ENCODE measurements at places on chromosomes 4 and X.
A peak's percentile ranks its signal among the peaks of the same experiment; 100 is the strongest.

- no peak for DNase-seq
These were observed 12.1 kb upstream of the ARAP2 start for GRCh38 chr4:36256398-36256891.

GRCh38 chrX:6012357-6012756 lies 216.3 kb downstream of the NLGN4X start:
- DNase-seq, result no peak

GRCh38 chr4:95887551-95887950 lies 47.7 kb downstream of the PDHA2 start:
- DNase-seq, result no peak

- DNase-seq, result no peak
These were observed 45.3 kb upstream of the PGRMC1 start for GRCh38 chrX:119190831-119191230.

DNA sequence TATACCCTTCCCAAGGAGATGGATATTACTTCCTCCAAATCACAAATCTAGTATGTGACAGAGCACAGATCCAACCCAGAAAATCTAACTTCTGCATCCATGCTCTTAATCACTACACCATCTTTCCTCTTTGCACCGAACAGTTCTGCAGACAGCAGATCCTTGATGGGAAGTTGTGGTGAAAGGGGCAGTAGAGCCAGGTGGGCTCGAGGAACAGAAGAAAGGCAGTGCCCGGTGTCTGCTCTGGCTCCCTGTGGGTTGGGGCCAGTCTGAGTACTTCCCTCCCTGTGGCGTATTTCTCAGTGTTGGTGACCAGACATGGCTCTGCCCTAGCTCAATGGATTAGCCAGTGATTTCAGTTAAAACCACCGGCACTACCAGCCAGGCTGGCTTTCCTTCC lies 15.3 kb downstream of the HOPX start:
- DNase-seq, result no peak

DNA sequence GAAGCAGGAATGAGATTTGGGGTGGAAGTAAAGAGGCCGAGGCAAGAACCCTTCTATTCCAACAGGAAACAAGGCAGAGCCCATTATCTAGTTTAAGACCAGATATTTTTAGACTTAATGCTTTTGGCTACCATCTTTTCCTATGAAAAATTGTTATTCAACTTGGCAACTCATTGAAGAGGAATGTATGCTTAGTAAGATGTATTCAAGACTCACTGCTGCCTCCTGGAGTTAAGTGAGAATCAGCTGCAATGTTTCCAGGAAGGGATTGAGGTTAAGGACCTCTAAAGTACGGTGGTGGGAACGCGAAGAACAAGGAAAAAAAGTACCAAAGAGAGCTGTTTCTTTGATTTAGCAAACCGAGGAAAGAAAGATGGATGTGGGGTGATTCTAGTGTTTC lies 89.1 kb downstream of the RAPGEF2 start:
- DNase-seq, result peak; percentile 68

DNA sequence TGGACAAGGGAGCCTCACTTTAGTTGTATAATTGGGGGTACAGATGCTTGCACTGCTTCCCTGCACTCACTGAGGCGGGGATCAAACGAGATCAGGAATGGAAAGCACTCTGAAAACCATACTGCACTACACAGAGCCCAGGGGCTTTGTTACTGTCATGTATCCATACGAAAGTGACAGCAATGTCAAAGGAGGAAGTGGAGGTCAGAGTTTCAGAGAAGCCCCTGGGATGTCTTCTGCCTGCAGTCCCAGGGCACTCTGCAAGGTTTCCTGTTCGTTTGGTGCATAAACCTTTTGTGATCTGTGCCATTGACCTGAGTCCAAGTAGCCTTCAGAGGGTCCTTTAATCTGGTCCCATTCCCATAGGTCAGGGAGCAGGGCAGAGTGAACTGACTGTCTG lies 31.2 kb downstream of the RNF175 start:
- no peak for DNase-seq

GRCh38 chr4:159360549-159360948 lies 257.7 kb downstream of the RAPGEF2 start:
- peak; percentile 79 for DNase-seq

DNA sequence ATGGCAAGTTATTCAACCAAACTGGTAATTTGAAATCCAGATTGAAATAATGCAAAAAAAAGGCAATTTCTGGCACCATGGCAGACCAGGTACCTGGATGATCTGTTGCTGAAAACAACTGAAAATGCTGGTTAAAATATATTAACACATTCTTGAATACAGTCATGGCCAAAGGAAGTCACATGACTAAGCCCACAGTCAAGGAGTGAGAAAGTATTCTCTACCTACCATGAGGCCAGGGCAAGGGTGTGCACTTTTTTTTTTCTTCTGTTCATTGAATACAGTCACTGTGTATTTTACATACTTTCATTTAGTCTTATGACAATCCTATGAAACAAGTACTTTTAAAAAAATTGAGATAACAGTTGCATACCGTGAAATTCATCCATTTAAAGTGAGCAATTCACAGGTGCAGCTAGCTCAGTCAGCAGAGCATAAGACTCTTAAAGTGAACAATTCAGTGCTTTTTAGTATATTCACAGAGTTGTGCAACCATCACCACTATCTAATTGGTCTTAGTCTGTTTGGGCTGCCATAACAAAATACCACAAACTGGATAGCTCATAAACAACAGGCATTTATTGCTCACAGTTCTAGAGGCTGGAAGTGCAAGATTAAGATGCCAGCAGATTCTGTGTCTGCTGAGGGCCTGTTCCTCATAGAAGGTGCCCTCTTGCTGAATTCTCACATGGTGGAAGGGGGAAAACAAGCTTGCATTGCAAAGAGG lies 4.8 kb upstream of the MPP1 start:
- DNase-seq, result no peak

- DNase-seq, result no peak
These were observed 58.5 kb downstream of the TEX13C start for GRCh38 chrX:125378205-125378604.

DNA sequence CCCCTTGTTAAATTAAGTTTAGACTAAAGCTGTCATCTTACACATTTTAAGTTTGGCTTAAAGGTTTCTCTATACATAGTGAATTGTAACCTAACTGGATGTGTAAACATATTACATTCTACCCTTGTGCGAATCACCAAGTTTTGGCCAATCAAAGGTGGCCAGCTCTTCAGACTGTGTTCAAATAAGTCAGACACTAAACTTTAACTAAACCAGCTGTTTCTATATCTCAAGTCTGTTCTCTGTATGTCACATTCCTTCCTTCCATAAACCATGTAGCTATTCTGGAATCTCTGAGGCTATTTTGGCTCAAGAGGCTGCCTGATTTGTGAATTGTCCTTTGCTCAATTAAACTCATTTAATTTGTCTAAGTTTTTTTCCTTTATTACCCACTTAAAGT lies 6.7 kb downstream of the SULT1B1 start:
- no peak for DNase-seq

DNA sequence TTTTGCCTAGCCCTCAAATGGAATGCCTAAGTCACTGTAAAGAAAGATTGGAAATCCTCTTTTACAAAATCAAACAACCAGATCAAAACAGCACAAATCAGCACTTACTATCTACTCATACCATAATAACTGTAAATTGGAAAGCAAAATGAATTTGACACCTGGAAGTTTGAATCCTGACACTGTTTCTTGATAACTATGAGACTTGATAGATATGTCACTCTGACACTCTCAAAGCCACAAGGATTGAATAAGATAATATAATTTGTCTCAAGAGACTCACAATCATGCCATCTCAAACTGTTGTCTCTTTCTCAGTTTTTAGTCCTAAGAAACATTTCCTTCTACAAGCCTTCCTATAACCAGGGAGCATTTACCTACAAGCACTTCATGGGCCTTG lies 302.6 kb upstream of the DIAPH2 start:
- no peak for DNase-seq

DNA sequence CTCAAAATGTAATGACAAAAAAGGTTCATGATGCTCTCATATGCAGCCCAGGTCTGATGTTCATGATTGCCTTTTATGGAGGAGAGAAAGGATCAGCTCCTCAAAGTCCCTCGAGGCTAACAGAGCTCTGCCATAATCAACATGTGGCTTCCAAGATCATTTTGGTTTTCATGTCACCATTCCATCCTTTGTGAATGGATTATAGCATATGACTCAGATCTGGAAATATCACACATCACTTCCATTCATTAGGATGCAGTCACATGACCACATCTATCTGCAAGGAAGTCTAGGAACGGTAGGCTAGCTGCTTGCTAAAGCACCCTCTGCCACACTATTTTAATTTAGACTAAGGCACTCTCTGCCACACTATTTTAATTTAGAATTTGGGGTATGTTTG lies 77.6 kb downstream of the COX18 start:
- DNase-seq, result no peak

- DNase-seq, result no peak
These were observed 109.0 kb upstream of the ACSL4 start for GRCh38 chrX:109841869-109842579.

GRCh38 chr4:95544113-95545103 lies 4.4 kb downstream of the UNC5C start:
- DNase-seq, result no peak

- DNase-seq, result no peak
These were observed 74.1 kb downstream of the AFAP1 start for GRCh38 chr4:7865533-7865932.

GRCh38 chr4:154010371-154010770 lies 221.5 kb upstream of the SFRP2 start:
- DNase-seq, result no peak

DNA sequence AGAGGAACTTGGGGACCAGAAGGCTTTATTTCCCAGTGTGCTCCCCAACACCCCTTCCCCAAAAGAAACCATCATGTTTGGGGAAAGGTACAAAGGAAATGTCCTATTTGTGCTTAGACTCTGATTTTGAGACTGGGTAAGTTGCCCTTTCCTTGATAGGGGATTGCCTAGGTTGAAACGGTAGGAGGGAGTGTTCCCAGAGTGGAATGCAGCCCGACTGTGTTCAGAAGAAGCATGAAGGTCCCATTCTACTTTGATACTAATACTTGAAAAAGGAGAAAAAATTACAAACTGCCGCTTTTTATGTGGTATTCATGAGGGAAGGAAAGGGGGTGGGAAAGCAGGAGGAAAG lies 32.4 kb upstream of the TMEM131L start:
- no peak for DNase-seq

DNA sequence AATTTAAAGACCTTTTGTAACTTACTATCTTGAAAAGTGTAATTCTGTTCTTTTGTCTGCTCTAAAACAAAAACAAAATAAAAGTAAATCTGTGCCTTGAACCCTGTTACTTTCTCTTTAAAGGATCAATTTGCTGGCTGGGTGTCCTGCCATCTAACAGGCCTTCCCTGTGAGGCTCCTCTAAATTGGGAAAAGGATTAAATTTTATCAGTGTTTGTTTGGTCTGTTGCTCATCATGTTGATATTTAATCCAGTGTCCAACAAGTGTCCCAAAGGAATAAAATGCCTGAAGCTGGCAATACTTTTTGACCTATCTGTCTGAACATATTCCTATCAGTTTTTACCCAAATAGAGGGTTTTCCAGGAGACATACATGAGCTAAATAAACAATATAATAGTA lies 688.7 kb downstream of the IL1RAPL1 start:
- DNase-seq, result no peak

GRCh38 chr4:183139058-183139750 lies 40.1 kb downstream of the WWC2 start:
- DNase-seq, result no peak

GRCh38 chr4:186684889-186685309 lies 38.8 kb downstream of the FAT1 start:
- DNase-seq, result no peak

- DNase-seq, result no peak
These were observed 943.6 kb downstream of the DMD start for GRCh38 chrX:32267796-32268195.

DNA sequence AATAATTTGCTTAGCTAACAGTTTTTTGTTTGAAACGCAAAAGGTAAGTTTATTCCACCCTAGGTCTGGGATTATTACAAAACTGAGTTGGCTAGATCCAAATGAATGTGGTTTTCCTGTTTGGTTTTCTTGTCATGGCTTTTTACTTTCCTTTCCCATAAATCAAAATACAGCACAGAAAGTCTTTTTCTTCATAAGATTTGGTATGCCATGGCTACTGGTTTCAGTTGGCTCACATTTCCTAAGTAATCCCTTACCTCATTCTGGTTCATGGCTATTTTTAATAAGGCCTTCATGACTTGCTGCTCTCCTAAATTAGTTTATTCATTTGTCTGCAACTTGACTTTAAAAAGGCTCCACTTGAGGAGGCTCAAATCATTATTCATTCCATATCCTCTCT lies 12.9 kb upstream of the PAK3 start:
- DNase-seq, result no peak

- no peak for DNase-seq
These were observed 20.7 kb downstream of the PARM1 start for GRCh38 chr4:74953647-74954046.

- peak; percentile 32 for DNase-seq
These were observed 32.5 kb upstream of the TLR2 start for GRCh38 chr4:153651587-153651986.

- no peak for DNase-seq
These were observed 5.1 kb upstream of the DGAT2L6 start for GRCh38 chrX:70172221-70172620.

DNA sequence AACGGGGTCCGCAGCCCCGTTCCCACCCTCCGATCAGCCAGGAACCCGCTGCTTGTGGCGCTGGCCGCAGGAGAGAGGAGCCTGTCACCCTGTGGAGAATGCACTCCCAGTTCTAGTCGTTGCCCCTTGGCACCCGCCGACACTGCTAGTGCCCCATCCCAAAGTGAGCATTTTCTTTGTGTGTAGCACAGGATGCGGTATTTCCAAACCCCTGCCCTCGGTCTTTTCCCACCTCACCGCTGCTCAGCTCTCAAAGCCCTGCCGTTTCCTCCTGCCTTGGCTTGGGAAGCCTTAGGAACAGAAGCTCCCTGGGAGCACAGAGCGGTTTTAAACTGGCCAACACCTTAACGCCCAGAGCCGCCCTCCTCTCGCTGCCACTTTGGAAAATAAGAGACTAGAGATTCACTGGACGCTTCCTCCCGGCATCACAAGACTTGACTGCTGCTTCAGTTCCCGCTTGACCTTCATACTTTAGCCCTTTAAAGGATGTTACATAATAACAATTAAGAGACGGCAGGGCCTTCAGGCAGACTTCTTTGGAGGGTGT lies 772 bp downstream of the CYP4V2 start:
- peak; percentile 18 for DNase-seq

- DNase-seq, result no peak
These were observed 205.1 kb downstream of the STK32B start for GRCh38 chr4:5256421-5256820.

GRCh38 chr4:98689507-98690174 lies 31.2 kb upstream of the TSPAN5 start:
- no peak for DNase-seq

- DNase-seq, result no peak
These were observed 100.5 kb downstream of the NFKB1 start for GRCh38 chr4:102601586-102602227.

- DNase-seq, result peak; percentile 68
These were observed 34.5 kb upstream of the CYBB start for GRCh38 chrX:37745354-37745753.

GRCh38 chr4:73021634-73022033 lies 47.9 kb downstream of the COX18 start:
- DNase-seq, result peak; percentile 54

Data from brain microvascular endothelial cell (primary cell).